ENCODE measurements at places on chromosomes 2 and 18. TPM values are rescaled to one million over a fixed set of nuclear protein-coding genes. Genes with fewer than 3 reads are reported as not detected.
A peak's percentile ranks its signal among the peaks of the same experiment; 100 is the strongest.

DNA sequence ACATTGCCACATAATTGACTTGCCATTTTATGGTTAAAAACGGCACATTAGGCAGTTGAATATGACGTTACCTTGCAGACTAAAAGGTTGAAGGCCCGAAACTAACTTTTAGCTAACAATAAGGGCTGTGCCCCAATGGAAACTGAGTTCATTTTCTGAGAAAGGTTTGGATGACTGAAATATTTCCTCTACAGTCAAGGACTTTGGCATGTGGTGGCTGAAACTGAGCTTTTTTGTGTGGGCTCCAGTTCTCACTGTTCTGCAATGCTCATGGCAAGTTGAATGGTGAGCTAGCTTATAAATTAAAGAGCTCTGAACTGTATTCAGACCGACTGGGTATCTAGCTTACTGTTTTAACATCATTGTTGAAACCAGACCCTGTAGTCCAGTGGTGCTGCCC, 23.8 kb upstream of the TXNDC2 start:
- no peak for DNase-seq

- DNase-seq: peak; percentile 57
Observed at GRCh38 chr2:213015387-213016165, 135.8 kb downstream of the IKZF2 start.

FBXO15 gene
- 0.89 TPM for total RNA-seq

DNA sequence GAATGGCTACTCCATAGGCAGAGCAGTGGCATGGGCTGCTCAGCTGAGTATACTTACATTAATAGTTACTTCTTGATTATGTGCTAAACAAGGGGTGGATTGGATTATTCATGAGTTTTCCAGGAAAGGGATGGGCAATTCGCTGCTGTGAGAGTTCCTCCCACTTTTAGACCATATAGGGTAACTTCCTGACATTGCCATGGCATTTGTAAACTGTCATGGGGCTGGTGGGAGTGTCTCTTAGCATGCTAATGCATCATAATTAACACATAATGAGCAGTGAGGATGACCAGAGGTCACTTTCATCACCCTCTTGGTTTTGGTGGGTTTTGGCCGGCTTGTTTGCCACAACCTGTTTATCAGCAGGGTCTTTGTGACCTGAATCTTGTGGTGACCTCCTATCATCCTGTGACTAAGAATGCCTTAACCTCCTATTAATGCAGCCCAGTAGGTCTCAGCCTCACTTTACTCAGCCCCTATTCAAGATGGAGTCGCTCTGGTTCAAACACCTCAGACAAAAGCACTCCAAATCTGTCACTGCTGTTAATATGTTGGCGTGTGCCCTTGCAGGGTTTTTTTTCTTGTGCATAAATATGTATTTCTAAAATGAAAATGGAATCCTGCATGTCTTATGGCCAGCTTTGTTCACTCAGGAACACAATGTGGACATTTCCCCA, 56.0 kb downstream of the CYBRD1 start:
- no peak for DNase-seq

- DNase-seq: no peak
Observed at GRCh38 chr2:131022731-131023130, 70.5 kb downstream of the FAM168B start.

DNA sequence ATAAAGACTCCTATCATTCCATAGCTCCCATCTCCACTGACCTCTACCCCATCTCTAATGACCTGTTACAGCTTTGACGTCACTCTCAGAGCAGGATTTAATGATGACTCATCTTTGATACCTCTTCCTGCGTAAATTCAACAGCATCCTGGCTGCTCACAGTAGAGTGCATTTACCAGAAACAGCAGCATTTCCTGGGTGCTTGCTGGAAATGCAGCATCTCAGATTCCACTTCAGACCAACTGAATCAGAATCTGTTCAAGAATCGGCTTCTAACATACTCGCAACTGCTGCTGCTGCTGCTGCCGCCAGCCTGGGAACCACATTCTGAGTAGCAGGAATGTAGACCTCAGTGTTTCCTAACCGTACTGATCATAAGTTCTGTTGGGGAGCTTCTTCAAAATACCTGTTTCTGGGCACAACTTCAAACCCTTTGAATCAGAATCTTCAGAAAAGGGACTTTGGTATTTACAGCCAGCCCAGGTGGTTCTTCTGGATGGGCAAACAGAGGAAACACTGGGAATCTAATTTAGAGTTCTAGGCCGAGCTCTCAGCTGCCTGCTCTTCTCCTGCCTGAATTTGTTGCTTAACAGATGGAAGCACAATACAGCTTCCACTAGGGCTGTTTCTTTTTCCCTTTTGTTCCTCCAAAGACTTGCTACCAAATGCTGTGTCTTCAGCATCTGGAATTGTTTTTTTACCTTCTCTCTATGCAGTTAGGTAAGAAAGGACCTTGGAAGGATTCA, 241.4 kb downstream of the NCKAP5 start:
- no peak for DNase-seq

DNA sequence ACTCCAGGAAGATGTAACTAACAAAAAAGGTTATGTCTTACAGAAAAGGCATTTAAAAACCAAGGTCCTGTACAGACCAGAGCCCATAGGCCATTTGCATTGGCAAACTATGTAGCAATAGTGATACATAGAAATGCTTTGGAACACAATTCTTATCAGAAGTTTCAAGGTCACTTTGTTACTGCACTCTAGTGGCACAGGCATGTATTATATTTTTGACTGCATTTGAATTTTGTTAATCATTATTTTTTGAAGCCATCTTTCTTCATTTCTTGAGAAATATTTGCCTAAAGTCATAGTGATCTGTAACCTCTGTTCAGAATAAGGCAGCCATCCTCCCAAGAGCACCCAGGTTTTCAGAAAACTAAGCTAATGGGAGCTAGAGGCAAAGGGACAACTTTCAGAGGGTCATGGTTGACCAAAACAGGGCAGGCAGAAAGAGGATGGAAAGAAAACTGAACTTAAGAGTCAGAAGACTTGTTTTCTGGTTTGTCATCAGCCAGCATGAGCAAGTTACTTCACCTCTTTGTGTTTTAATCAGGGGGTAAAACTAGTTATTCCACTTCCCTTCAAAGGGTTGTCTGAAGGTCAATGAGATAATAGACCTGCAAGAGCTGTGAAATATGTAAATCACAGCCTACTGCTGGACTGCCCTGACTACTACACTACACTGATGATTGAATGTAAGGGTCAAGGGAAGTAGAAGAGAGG, 41.5 kb downstream of the SLC38A11 start:
- DNase-seq: no peak
